SIG-M5 (cell line): ENCODE measurements at places on chromosomes 1 and 21.

- DNase-seq = no peak
These were observed 298.4 kb downstream of the ADGRL2 start for GRCh38 chr1:82099170-82099569.

- DNase-seq = no peak
These were observed 1.1 kb downstream of the TNFRSF4 start for GRCh38 chr1:1212780-1213344.

- no peak for DNase-seq
These were observed 118.5 kb upstream of the NGF start for GRCh38 chr1:115456441-115456961.

DNA sequence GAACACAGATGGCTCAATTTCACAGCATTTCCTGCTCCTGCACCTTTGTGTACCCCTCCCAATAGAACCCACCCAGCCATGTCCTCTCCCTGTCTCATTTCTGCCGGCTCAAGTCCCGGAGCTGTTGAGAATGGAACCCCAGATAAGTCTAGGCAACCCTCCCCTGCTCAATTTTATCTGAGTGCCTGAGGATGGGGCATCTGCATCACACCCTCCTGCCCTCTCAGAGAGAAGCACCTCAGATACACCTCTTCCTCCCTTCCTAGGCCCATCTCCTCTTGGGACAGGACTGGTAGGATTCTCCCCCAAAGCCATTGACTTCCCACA, 1.1 kb downstream of the KIF21B start:
- DNase-seq = no peak

- DNase-seq = no peak
These were observed 746 bp downstream of the TADA1 start for GRCh38 chr1:166875302-166875733.

GRCh38 chr1:40750451-40750908, 33.1 kb upstream of the KCNQ4 start:
- DNase-seq = no peak

GRCh38 chr1:246416261-246416660, 90.8 kb downstream of the SMYD3 start:
- no peak for DNase-seq

- DNase-seq = no peak
These were observed 115.9 kb downstream of the RHOU start for GRCh38 chr1:228851193-228851592.

DNA sequence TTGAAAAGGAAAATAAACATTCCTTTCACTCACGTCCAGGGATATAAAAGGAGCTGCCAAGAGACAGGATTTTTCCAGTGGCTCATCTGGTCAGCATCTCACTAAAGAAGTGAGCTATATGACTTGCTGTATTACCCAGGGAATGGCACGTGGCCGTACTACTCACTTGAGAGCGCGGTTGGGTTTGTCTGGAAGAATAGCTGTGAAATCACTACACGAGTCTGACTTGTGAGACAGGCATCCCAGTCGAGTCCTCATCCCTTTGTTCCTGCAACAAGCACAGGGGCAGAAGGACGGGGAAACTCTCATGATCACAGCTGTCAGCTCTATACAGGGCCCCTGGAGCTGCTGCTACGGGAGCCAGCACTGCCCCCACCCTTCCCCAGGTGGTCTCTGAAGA, 17.7 kb downstream of the RGS8 start:
- no peak for DNase-seq

DNA sequence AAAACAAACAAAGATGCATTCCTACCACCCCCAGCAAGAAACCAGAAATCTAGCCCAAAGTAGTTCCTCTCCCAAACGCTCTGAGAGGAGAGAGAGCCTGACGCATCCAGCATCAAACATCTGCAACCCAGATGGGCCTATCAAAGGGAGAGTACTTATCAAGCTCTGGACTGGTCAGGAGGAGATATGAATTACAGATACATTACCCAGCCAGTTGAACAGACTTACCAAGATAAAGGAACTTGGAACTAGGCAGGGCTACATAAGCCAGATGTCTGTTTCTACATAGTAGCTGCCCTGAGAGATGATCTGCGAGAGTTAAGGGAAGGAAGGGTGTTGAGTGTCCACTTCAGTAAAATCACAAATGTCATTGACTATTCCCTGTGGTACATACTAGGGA, 138.4 kb downstream of the PAPPA2 start:
- DNase-seq = no peak

GRCh38 chr1:18191481-18192155, 84.0 kb downstream of the IGSF21 start:
- DNase-seq = no peak

DNA sequence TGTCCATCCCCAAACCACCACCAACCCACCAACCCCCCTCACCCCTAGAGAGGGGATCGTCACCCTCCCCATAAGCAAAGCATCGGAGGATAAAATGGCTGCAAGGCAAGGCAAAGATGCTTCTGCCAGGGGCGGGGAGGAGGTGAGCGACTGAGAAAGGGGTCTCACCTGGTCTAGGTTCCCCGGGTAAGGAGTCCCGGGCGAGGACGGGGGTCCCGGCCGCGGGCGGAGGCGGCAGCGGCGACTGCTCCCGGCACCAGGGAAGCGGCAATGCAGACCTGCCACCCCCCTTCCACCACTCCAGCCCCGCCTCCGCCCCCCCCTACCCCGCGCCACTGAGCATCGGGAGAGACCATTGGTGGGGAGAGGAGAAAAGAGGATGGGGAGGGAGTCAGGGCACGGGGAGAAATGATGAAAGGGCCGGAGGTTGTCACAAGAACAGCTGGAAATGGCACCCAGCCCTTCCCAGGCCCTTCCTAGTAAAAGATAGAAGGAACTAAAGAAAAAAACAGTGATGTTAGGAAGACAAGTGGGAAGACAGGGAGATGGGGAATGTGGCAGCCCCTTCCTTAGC, at the start of gene SV2A:
SV2A (minus strand) TSS at position 274 of the 574 bp plus-strand sequence. CDS start 4,004 bp downstream, outside the sequence.
- DNase-seq = no peak

GRCh38 chr1:196538473-196538872, 69.8 kb downstream of the KCNT2 start:
- no peak for DNase-seq

GRCh38 chr1:56229186-56229585, 350.2 kb downstream of the PLPP3 start:
- DNase-seq = no peak

DNA sequence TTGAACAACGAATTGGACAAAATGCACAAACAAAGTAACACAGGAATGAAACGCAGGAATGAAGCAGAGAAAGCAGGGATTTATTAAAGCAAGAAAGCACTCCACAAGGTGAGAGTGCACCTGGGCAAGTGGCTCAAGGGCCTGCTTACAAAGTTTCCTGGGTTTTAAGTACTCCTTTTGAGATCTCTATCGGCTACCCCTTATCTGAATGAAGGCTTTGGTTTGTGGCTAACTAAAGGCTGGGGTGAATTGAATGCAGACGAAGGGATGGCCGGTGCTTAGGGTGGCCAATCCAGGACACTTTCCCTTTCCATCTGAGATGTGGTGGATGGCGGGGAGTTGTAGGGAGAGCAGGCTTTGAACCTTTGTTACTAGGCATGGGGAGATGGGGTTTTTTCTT, 151.4 kb upstream of the KIAA0040 start:
- DNase-seq = no peak

DNA sequence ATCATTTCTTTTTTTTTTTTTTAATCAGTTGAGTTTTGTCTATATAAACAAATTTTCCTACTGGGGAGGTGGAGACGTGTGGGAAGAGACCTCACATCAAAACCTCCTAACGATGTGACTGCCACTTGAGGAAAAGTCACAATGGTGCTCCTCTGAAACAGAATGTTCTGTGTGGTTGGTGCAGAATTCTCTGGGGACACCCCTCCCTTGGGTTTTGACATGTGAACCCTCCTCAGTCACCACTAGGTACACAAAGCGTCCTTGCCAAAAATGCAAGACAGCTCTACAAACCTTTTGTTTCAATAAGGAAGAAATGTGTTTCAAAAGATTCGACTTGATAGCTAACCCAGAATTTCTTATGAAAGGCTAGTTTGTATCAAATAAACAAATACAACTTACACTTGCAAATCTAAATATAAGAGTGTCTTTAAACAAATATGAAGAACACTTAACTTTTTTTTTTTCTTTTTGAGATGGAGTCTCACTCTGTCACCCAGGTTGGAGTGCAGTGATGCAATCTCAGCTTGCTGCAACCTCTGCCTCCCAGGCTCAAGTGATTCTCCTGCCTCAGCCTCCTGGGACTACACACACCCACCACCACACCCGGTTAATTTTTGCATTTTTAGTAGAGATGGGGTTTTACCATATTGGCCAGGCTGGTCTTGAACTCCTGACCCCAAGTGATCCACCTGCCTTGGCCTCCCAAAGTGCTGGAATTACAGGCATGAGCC, 9.3 kb downstream of the SLC25A24 start:
- no peak for DNase-seq

DNA sequence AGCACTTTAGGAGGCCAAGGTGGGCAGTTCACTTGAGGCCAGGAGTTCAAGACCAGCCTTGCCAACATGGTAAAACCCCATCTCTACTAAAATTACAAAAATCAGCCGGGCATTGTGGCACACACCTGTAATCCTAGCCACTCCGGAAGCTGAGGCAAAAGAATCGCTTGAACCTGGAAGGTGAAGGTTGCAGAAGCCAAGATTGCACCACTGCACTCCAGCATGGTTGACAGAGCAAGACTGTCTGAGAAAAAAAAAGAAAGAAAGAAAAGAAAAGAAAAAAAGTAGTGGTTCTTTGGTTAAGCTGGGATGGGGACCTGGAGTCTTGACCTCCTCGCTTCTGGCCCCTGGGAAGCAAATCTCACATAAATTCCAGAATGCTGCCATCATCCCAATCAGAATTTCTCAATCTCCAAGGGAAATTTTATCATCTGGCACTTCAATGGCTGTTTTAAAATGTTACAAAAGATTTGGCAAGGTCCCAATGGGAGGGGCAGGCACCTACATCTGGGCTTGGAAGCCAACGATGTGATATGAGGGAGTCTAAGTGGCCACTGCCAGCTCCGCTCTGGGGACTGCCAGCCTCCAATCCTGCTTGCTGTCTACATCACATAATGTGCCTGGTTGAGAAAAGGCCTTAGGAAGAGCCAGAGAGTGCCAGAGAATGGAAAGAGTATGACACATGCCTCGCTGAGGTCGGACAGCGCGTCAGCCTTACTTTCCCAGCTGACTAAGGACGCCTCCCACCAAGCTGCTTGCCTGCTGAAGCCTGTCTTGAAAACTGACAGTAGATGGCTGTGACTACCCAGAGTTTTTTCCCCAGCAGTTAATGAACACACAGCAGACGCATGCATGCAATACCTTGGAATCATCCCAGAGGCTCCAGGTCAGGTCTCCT, 42.1 kb upstream of the SRP9 start:
- no peak for DNase-seq

- no peak for DNase-seq
These were observed 192.5 kb upstream of the ZRANB2 start for GRCh38 chr1:71273334-71273733.

DNA sequence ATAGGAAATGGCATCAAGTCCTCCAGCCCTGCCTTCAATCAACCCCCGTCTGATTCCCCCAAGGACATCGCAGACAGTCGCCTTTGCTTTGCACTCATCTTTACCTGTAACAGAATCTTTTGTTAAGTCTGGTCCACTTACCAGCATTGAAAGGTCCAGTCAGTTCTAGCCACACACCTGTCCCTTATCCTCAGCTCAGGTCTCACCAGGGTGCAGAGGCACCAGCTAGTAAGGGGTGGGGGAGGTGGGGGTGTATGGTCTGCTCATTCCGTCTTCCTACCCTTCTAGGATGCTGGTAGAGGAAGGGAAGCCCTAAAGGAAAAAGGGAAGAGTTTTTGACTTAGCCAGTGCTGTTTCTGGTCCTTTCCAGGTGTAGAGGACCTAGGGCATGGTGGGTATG, 427.7 kb downstream of the MATN1 start:
- DNase-seq = no peak

DNA sequence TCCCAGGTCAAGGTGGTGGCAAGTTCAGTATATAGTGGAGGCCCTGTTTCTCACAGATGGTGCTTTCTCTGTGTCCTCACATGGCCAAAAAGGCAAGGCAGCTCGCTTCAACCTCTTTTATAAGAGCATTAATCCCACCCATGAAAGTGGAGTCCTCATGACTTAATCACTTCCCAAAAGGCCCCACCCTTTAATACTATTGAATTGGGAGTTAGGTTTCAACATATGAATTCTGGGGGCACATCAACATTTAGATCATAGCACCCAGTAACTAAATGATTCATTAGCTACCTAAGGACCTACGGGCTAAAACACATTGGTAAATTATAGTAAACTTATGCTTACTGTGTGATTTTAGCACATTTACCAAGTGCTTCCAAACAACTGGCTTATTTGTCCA, 317.9 kb downstream of the LTN1 start:
- no peak for DNase-seq

GRCh38 chr1:12435639-12436344, 182.2 kb downstream of the DHRS3 start:
- no peak for DNase-seq

DNA sequence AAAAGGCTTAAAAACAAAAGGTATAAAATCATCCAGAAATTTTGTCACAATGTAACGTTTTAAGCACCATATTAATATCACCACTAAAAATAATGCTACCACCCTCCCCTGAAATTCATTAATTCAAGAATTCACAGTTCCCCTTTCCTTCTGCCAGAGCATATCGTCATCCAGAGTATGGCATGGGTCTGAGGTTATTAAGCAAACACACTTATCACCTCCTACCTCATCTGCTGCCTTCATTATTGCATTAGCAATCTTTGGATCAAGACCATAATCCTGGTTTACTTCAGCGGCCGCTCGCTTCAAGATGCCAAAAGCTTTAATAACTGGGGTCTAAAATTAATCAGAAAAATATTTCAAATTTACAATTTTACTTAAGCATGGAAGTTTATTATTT, 6.2 kb downstream of the FH start:
- peak; percentile 14 for DNase-seq

GRCh38 chr1:231107151-231107550, 54.7 kb upstream of the TRIM67 start:
- DNase-seq = no peak

DNA sequence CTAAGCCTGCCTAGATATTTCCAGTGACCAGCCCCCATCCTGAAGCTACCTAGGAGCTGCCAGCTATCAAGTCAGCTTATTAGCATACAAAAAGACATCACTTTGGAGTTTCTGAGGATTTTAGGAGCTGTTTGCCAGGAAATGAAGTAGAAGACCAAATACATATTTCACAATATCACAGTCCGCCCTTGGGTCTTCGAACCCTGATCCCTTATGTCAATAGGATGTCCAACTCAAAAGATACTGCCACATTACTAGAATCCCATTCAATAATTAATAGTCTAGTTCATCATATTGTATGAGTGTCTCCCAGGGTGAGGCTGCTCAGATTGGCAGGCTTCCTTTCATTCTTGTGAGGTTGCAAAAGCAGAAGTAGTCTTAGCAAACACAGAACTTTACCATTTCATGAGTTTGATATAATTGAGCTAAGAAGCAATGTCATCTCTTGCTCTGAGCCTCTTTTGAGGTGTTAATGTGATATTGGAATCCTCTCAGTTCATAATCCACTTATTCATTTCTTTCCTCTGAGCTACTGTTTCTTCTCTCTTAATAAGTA, 13.6 kb downstream of the IPO9 start:
- no peak for DNase-seq

DNA sequence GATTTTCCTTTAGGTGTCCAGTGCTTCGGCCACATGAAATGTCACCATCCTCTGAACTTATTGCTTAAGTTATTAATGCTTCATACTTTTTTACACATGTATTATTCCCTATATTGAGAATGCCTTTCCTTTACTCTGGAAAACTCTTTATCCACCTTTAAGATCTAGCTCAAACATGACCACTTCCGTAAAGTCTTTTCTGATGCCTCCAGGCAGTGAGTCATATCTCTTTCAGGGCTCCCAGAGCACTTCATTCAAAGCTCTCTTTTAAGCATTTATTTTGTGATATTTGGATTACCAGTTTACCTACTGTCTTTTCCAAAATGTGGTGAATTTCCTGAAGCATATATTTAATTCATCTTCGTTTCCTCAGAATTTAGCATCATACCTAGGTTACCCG, 178.9 kb downstream of the HS2ST1 start:
- no peak for DNase-seq
